Foreskin melanocyte (primary cell): ENCODE measurements at places on chromosomes 5 and 9.

DNA sequence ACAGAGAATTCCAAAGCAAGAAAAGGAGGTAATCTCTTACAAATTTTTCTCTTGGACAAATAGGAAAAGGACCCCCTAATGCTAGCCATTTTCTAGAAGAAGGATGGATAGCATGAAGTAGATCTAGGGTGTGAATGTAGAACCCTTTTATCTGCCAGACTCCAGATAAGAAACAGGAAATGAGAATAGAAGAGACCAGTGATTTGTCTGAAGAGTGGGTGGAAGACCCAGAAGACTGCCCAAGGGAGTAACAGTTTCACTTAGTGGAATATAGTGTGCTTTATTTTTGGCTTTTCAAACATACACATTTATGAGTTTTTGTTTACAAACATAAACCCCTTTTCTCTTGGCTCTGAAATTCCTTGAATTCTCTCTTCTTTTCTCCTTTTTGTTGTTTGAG lies 25.0 kb downstream of the ECM2 start:
- no peak for DNase-seq

DNA sequence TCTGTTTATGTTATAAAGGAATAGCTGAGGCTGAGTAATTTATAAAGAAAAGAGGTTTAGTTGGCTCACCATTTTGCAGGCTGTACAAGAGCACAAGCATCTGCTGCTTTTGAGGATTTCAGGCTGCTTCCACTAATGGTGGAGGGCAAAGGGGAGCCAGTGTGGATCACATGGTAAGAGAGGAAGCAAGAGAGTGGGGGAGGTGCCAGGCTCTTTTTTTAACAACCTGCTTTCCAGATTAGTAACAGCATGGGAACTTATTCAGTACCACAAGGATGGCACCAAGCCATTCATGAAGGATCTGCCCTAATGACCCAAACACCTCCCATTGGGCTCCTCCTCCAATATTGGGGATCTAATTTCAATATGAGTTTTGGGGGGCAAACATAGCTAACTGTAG lies 40.4 kb downstream of the CCL28 start:
- no peak for DNase-seq

DNA sequence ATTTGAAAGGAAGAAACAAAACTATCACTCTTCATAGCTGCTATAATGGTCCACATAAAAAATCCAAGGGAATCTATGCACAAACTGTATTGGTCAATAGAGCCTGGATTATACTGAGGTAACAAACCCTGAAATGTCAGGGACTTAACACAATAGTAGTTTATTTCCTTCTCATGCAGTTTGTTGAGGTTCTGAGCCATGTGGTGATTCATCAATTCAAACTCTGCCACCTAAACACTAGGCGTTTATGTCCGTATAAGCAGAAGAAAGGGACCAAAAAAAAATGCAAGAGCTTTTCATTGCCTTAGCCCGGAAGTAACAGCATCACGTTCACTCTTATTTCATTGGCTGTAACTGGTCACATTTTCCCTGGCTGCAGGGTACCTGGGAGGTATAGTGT lies 464.7 kb downstream of the ZSWIM6 start:
- no peak for DNase-seq

- DNase-seq = no peak
Measured at GRCh38 chr5:146681585-146682105, 165.7 kb upstream of the GPR151 start.

DNA sequence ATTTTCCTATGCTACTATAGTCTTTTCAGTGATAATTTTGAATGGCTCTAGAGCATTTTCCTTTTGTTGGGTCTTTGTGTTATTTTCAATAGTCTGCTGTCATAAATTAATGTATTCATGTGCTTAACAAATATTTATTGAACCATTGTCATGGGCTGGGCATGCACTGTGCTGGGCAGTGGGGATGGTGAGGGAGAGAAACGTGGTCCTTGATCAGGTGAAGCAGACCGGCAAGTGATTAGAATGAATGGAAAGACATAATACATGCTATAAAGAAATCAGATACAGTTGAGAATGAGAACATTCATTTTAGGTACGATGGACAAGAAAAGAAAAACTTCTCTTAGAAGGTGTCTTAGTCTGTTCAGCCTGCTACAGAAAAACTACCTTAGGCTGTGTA lies 66.1 kb downstream of the KIF4B start:
- DNase-seq = no peak
